IMR-90 (cell line): ENCODE measurements at places on chromosomes 7 and 10. TPM values are rescaled to one million over a fixed set of nuclear protein-coding genes. Genes with fewer than 3 reads are reported as not detected.

SPAM1 gene
- not detected in 2 replicates for total RNA-seq

THNSL1 gene
- 2.0 and 3.6 TPM in 2 replicates for total RNA-seq

CALML3 gene
- not detected in 2 replicates for total RNA-seq

SFTPA1 gene
- not detected in 2 replicates for total RNA-seq

ZNF107 gene
- 2.0 and 3.6 TPM in 2 replicates for total RNA-seq

GRCh38 chr7:45237788-45238461 lies 80.3 kb downstream of the RAMP3 start:
- no peaks in the 10 kb centered on the region for H3K36me3 ChIP-seq
- no peaks in the 10 kb centered on the region for H3K4me1 ChIP-seq
- H3K4me3 ChIP-seq = no peak overlapping the region
- no peak for DNase-seq
- no peak overlapping the region for H3K27ac ChIP-seq

GRCh38 chr10:78727728-78728127 lies 341.0 kb upstream of the ZMIZ1 start:
- H3K4me1 ChIP-seq = no peaks in the 10 kb centered on the region
- no peak for DNase-seq
- H3K4me3 ChIP-seq = no peak overlapping the region
- no peaks in the 10 kb centered on the region for H3K36me3 ChIP-seq

GRCh38 chr7:142833174-142834048 lies 21.5 kb upstream of the EPHB6 start:
- no peaks in the 10 kb centered on the region for H3K4me1 ChIP-seq
- no peak for DNase-seq
- H3K27me3 ChIP-seq = no peaks in the 10 kb centered on the region
- no peak overlapping the region for H3K4me3 ChIP-seq

DNA sequence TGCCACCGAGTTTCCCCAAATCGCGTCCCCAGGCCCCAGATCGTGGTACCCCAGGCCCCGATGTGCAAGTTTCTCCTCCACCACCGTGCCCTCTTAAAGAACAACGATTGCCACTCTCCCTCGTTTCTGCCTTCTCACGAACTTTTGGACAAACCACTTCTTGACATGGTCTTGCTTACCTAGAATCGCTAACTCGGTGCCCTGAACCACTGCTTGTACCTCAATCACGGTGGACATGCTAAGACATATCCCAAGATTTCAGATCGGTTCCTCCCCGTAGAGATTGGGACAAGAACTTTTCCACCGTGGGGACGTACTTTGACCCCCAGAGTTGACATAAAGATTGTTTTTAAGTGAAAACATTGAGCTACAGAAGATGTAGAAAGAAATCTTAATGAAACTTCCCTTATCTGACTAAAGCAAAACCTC lies 477 bp upstream of the ZC3HAV1 start:
- peak overlapping the region; percentile 89 for H3K4me3 ChIP-seq
- peak overlapping the region; percentile 69 for H3K27ac ChIP-seq
- peaks cover 2% of the 10 kb centered on the region for H3K4me1 ChIP-seq
- no peaks in the 10 kb centered on the region for H3K36me3 ChIP-seq

- H3K4me3 ChIP-seq = peak within 1 kb of the TSS; percentile 100
- no peaks in the 10 kb centered on the region for H3K27me3 ChIP-seq
- H3K36me3 ChIP-seq = peaks cover 6% of the 10 kb centered on the region
- DNase-seq = peak; percentile 56
- peak within 1 kb of the TSS; percentile 98 for H3K27ac ChIP-seq
These were observed at the start of gene CCNY for GRCh38 chr10:35336084-35336831. Gene CCNY, plus strand, starts transcription at chr10:35336509. Its CDS starts 545 bp downstream, at chr10:35337054.

- no peaks in the 10 kb centered on the region for H3K27me3 ChIP-seq
- DNase-seq = peak; percentile 34
- no peaks in the 10 kb centered on the region for H3K36me3 ChIP-seq
- peaks cover 8% of the 10 kb centered on the region for H3K4me1 ChIP-seq
- no peak overlapping the region for H3K4me3 ChIP-seq
These were observed 125.2 kb downstream of the DOCK4 start for GRCh38 chr7:112080978-112081377.

GRCh38 chr10:123864923-123865322 lies 26.7 kb downstream of the CPXM2 start:
- H3K27me3 ChIP-seq = no peaks in the 10 kb centered on the region
- no peaks in the 10 kb centered on the region for H3K36me3 ChIP-seq
- no peak overlapping the region for H3K27ac ChIP-seq

DNA sequence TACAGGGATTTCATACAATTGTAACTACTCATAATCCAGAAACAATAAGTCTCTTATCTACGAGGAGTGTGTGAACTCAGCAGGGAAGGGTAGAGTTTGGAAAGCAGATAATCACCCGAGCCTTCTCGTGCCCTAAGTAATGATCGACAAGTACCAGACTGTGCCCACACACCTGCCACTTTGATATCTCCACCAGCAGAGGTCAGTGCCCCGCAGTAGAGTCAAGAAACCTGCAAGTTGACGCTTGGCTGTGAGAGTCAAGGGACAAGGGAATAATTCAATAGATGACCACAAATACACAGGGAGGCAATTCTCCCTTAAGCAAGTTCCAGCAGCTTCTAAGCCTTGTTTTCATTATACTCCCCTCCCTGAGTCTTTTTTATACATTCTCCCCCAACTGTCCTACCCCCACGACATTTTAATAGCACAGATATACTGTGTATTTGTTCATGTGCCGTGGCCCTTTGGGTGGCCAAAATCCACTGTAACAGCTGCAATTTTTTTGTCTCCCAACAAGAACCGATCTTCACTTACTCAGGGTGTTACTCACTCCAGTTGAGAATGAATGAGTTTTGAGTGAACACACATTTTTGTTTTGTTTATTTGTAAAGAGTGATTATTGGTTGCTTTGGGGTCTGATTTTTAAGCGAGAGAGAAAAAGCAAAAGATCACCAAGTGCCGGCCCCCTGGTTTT lies 106.9 kb upstream of the RHEB start:
- DNase-seq = no peak
- no peaks in the 10 kb centered on the region for H3K27me3 ChIP-seq
- H3K36me3 ChIP-seq = peaks cover 5% of the 10 kb centered on the region; the same call in 1 of the 2 replicates
- H3K4me3 ChIP-seq = no peak overlapping the region
- no peak overlapping the region for H3K27ac ChIP-seq

GRCh38 chr7:27933671-27934565 lies 194.0 kb downstream of the TAX1BP1 start:
- no peak for DNase-seq
- H3K4me3 ChIP-seq = no peak overlapping the region
- H3K4me1 ChIP-seq = peaks cover 7% of the 10 kb centered on the region
- H3K27me3 ChIP-seq = no peaks in the 10 kb centered on the region
- H3K36me3 ChIP-seq = no peaks in the 10 kb centered on the region

DNA sequence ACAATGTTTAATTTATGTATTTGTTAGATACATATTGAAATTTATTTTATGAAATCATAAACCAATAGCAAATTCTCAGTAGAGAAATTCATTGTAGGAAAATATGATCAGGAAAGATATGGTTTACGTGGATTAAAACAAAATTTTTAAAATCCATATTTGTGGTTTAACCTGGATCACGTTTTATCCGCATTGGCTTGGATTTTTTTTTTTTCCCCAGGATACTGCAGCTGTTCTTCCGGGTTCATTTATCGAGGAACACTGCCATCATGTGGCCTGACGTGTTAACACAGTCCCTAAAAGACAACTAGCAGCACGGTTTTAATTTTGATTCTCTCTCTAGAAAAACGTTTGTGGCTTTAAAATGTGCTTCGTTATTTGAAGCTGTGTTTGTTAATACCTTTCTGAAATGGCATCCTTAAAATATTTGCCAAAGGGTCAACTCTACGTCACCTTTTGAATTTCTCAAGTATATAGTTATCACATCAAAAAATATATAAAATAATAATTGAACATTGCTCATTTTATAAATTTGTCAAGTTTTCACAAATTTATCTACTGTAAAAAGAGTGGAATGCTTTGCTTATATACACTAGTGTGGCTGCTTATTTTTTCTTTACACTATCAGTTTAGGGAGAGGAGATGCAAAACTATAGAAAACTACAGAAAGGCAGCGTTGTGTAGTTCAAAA lies 8.7 kb upstream of the ASB4 start:
- peaks cover 16% of the 10 kb centered on the region for H3K27me3 ChIP-seq
- no peaks in the 10 kb centered on the region for H3K4me1 ChIP-seq
- H3K27ac ChIP-seq = no peak overlapping the region
- H3K36me3 ChIP-seq = no peaks in the 10 kb centered on the region

GRCh38 chr7:95546647-95547046 lies 49.7 kb downstream of the PDK4 start:
- no peaks in the 10 kb centered on the region for H3K36me3 ChIP-seq
- peaks cover 2% of the 10 kb centered on the region for H3K27me3 ChIP-seq
- no peak overlapping the region for H3K4me3 ChIP-seq
- no peak overlapping the region for H3K27ac ChIP-seq
- H3K4me1 ChIP-seq = no peaks in the 10 kb centered on the region
- DNase-seq = no peak

- H3K36me3 ChIP-seq = peaks cover 13% of the 10 kb centered on the region
- no peak for DNase-seq
- no peak overlapping the region for H3K4me3 ChIP-seq
- H3K27me3 ChIP-seq = no peaks in the 10 kb centered on the region
These were observed 97.7 kb downstream of the DNMBP start for GRCh38 chr10:99912041-99912440.

- peak; percentile 80 for DNase-seq
- H3K4me1 ChIP-seq = peaks cover 29% of the 10 kb centered on the region
- H3K27me3 ChIP-seq = no peaks in the 10 kb centered on the region
- H3K36me3 ChIP-seq = peaks cover 4% of the 10 kb centered on the region; the same call in 1 of the 2 replicates
These were observed 120.8 kb downstream of the TNS3 start for GRCh38 chr7:47461161-47461560.

DNA sequence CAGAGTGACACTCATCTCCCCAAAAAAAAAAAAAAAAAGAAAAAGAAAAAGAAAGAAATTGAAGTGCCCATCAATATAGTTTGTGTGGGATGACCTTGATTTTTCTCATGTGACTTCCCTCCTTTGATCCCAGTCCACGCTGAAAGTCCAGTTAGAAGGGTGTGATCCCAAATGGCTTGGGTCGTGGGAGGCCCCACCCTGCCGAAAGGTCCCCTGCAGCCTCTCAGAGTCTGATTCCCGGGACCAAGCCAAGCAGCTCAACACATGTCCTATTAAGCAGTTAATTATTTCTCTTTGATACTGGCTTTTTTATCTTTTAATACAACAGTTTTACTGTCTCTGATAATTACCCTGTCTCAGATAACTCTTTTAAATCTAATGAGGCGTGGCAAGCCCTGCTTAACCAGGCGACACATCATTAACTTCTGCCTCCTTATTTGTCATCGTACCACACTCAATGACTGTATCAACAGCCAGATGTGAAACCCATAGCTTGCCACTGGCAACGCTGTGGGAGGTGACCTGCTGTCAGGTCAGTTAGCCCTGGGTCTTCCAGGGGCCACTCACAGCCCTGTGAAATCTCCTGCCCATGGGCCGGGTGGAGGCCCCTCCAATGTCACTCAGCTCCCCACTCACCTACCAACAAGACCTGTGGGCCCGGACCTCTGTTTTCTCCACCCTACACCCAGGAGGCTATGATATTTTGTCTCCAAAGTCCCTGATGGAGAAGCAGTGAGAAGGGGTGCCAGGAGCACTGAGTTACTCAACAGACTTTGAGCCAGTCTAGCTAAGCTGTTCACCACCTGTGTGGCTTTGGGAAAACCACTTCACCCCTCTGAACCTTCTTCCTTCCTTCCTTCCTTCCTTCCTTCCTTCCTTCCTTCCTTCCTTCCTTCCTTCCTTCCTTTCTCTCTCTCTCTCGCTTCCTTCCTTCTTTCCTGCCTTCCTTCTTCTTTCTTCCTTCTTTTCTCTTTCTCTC lies 110.0 kb upstream of the SFMBT2 start:
- H3K36me3 ChIP-seq = no peaks in the 10 kb centered on the region
- H3K4me3 ChIP-seq = no peak overlapping the region
- no peak for DNase-seq

- peaks cover 3% of the 10 kb centered on the region for H3K4me1 ChIP-seq
- no peak overlapping the region for H3K27ac ChIP-seq
- H3K27me3 ChIP-seq = no peaks in the 10 kb centered on the region; the same call in 1 of the 2 replicates
- no peaks in the 10 kb centered on the region for H3K36me3 ChIP-seq
These were observed 11.5 kb upstream of the SGMS1 start for GRCh38 chr10:50635286-50635685.

DNA sequence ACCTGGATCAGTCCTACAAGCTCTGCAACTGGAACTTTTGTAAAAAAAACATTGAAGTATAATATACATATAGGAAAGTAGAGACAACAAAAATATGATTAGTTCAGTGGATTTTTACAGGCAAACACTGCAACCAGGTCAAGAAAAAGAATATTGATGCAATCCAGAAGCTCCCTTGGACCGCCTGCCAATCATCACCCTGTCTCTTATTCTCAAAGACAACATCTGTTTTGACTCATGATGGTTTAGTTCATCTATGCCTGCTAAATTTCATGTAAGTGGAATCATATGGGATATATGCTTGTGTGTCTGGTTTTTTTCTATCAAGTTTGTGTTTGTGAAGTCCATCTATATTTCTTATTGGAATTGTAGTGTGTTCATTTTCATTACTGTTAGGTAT lies 7.7 kb upstream of the HYCC1 start:
- H3K36me3 ChIP-seq = no peaks in the 10 kb centered on the region
- DNase-seq = no peak
- peaks cover 15% of the 10 kb centered on the region for H3K4me1 ChIP-seq
- H3K4me3 ChIP-seq = no peak overlapping the region
- H3K27me3 ChIP-seq = no peaks in the 10 kb centered on the region

- H3K27me3 ChIP-seq = peaks cover 2% of the 10 kb centered on the region; the same call in 1 of the 2 replicates
- H3K4me1 ChIP-seq = peaks cover 12% of the 10 kb centered on the region
- no peak overlapping the region for H3K4me3 ChIP-seq
These were observed 58.5 kb downstream of the ABCB4 start for GRCh38 chr7:87416682-87417587.

DNA sequence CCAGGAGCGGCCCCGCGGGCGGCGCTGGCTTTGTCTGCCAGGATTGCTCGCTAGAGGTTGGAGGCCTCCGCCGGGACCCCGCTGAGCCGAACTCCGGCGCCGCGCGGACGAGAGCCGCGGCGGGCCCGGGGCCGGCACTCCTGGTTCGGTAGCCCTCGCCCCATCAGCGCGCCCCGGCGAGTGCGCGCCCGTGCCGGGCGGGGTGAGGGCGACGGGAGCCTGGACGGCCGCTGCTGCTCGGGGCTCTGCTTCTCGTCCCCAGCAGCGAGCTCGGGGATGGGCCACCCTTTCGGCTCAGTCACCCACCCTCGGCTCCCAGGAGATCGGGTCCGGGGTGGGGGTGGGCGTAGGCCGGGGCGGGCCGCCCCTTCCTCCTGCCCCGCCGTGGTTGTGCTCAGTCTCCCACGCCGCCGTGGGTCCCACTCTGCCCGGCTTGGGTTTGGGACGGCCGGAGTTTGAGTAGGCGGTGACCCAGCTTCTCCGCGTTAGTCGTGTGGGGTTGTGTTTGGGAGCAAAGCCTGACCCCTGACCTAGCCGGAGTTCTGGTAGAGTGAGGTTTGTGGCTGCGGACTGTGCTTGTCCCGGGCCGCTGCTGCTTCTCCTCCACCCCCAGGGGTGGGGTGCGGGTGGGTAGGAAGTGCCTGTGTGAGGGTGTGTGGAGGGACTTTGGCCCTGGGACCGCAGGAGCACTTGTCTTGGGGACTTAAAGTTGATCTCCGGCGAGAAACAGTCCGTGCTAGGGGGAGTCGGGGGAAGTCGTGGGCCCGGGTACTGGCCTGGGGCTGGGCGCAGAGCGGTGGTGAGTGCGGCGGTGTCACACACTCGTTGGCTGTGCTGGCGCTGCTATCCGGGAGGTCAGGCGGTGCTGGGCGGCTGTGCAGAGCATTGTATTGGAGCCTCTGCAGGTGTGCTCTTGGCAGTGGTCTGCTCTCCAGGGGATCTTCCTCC lies 677 bp downstream of the TSPAN14 start:
- peak overlapping the region; percentile 73 for H3K4me3 ChIP-seq
- H3K4me1 ChIP-seq = peaks cover 20% of the 10 kb centered on the region
- no peaks in the 10 kb centered on the region for H3K27me3 ChIP-seq
- H3K36me3 ChIP-seq = no peaks in the 10 kb centered on the region; the same call in 1 of the 2 replicates
- peak overlapping the region; percentile 83 for H3K27ac ChIP-seq
- DNase-seq = no peak

GRCh38 chr10:124436191-124436638 lies 13.6 kb downstream of the NKX1-2 start:
- H3K4me3 ChIP-seq = no peak overlapping the region
- H3K27ac ChIP-seq = no peak overlapping the region
- no peaks in the 10 kb centered on the region for H3K4me1 ChIP-seq
- DNase-seq = no peak
- peaks cover 4% of the 10 kb centered on the region for H3K27me3 ChIP-seq
